ENCODE measurements at places on chromosomes 7 and 10.

DNA sequence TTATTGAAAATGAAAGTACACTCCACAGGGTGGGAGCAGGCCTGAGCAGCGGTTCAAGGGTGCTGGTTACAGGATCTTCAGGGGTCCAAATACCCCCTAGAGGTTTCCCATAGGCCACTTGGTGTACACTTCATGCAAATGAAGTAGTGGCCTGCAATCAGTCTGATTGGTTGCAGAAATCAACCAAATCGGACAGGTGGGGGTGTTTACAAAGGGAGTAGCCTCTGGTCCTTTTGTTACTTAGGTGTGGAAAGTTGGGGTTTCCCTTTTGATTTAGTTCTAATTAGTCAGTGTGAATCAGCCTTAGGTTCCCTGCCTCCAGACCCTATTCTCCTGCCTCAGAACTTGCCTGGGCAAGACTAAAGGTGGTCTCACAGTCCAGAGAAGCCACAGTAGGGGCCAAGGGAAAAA, 49.6 kb downstream of the SYPL1 start:
- DNase-seq, result no peak

DNA sequence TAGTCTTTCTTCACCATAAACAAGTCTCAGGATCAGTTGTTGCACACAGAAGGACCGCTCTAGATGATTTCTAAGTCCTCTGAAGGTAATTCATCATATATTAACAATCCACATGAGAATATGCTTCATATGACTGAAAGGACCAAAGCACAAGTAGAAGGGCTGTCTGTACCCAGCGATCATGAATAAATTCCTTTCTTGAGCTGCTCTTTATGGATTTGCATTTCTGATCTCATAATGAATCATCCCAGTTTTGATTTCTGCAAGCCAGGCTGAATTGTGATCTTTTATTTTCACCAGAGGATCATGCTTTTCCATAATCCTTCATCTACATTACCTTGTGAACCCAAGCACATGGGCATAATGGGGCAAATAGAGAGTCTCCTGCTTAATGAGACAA, 675.6 kb downstream of the MAGI2 start:
- DNase-seq, result no peak

DNA sequence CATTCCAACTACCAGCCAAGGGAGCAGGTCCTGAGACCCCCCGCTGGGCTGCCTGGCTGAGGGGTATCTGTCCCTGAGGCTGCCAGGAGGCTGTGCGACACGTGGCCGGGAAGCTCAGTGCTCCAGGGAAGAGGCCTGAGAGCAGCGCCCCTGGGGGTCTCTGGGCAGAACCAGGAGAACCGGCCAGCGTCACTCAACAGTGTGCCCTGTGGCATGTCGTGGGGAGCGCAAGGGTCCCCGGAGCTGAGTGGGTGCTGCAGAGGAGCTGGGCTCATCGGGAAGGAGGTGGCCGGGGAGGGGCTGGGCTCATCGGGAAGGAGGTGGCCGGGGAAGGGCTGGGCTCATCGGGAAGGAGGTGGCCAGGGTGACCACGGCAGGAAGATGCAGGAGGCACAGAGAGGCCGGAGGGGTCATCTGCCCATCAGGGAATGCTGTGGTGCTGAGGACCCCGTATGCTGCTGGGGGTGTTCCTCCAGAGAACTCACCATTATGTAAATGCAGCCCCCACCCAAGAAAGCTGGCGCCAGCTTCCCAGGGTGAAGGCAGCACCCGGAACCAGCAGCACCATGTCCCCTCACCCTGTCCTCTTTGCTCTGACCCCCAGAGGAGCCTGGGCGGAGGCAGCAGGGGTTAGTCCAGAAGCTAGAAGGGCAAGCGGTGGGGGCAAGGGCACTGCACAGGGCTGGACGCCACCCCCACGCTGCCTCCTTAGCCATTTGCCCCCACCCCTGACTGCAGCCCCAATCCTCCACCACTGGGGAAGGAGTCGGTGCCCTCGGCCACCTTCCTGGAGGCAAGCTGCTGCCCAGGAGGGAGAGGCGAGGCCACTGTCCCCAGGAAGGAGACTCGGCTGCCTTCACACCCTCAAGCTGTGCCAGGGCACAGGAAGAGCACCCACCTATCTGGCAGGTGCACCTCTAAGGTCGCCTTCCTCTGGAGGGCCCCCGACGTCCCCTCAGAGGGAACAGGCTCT, 33.3 kb downstream of the CALML3 start:
- no peak for DNase-seq

- no peak for DNase-seq
These were observed 227.7 kb downstream of the CUX1 start for GRCh38 chr7:102044984-102045673.

DNA sequence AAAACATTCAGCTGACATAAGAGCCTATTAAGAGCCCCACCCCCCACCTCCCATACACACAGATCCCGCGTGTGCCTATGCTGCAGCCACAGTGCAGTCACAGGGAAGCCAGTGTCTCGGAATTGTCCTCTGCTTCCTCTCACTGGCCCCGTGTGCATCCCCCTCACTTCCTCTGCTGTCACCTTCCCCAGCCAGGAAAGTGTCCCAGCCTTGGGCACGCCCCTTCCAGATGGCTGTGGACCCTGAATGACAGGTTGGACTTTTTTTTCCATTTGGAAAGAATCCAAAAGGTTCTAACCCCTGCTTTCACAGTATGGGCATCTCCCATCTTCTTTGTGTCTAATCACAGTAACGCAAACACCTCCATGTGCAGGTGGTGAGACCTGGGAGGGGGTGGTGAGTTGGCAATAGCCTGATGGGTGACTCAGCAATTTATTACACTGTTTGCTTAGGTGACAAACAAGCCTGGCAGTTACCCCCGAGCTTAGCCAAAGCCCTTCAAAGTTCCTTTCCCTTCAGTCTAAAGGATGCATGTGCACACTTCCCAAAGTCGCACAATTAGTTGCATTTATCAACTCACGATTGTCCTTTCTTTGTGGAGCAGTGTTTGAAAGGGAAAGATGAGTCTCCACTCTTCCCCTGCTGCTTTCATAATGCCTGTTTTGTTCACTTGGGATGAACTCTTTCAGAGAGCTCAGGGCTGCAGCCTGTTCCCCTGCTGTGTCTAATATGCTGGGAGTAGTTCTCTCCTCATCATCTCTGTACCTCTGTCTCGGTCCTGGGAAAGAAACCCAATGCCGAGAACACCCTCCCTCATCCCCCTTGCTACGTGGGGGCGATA, 67.5 kb upstream of the EFCAB10 start:
- no peak for DNase-seq

- DNase-seq, result no peak
These were observed 1139.4 kb downstream of the XPNPEP1 start for GRCh38 chr10:108783897-108784296.

GRCh38 chr10:50367732-50368131, 116.4 kb upstream of the ASAH2 start:
- no peak for DNase-seq

- DNase-seq, result no peak
These were observed 34.9 kb downstream of the TAX1BP1 start for GRCh38 chr7:27774717-27775328.

- DNase-seq, result no peak
These were observed 84.9 kb upstream of the PRR15 start for GRCh38 chr7:29478687-29479240.

- peak; percentile 15 for DNase-seq
These were observed 181.6 kb upstream of the NEBL start for GRCh38 chr10:21078410-21079329.

GRCh38 chr10:113858541-113858940, 4.1 kb downstream of the NHLRC2 start:
- DNase-seq, result no peak

DNA sequence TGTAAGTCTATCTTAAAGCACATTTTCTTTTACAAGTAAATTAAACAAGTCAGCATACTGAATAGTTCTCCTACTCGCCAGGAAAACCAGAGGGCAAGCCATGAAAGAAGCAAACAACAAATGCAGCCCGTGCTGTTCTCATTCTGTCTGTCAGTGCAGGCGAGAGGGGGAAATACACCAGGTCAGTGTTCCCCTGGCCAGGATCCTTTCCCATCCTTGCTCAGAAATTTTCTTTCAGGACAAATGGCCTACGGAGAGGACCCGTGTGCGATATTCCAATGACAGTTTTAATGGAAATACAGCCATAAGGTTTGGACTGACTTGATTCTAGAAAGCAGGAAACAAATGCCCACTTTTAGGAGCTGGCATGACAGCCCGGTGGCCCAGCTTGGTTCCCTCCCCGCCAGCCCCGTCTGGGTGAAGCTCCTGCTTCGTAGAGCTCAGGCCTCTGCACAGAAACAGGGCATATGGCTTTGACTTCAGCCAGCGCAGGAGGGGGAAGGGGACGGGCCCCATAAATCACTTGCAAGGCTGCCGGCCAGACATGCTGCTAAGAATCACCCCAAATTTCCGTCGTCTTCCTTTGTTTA, 67.8 kb downstream of the FRMD4A start:
- no peak for DNase-seq

DNA sequence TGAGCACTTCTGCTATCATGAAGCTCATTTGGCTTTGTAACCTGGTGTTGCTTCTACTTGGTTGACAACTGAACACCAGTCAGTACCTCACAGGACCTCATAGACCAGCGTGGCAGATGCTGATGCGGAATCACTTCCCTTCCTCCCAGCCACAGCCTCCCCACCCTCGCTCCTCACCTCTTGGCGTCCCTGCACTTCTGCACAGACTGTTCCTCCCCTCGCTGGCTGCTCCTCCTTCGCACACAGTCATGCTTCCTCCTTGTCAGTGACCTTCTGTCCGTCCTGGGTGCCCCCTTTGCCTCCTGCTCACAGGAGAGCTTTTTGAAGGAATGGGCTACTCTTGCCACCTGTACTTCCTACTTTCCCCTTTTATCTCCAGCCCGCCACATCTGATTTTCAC, 61.4 kb upstream of the CTBP2 start:
- no peak for DNase-seq

DNA sequence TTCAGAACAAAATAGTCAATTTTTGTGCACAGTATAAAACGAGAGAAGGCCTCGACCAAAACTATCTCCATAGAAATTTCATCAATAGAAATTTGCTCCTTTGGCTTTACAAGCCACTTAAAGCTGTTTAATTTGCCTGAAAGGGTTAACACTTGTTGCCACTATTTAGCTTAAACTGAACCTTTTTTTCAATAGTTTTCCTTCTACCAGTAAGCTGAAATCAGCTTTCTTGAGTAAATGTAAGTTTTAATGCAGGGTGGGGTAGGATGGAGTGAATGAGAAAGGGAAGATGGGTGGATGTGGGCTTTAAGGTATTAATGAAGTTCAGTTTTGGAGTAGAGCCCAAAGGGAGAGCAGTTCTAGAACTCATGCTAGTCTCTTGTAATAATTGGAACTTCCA, 39.5 kb downstream of the ARL4A start:
- DNase-seq, result no peak

- no peak for DNase-seq
These were observed 13.0 kb downstream of the ESYT2 start for GRCh38 chr7:158816271-158816670.

GRCh38 chr10:1762076-1762475, 24.8 kb upstream of the ADARB2 start:
- no peak for DNase-seq

- DNase-seq, result no peak
These were observed 35.6 kb upstream of the PPP1R17 start for GRCh38 chr7:31651234-31652062.

- DNase-seq, result no peak
These were observed 480 bp downstream of the MNX1 start for GRCh38 chr7:157009778-157010587.

GRCh38 chr7:154929006-154929726, 73.8 kb downstream of the PAXIP1 start:
- DNase-seq, result no peak

DNA sequence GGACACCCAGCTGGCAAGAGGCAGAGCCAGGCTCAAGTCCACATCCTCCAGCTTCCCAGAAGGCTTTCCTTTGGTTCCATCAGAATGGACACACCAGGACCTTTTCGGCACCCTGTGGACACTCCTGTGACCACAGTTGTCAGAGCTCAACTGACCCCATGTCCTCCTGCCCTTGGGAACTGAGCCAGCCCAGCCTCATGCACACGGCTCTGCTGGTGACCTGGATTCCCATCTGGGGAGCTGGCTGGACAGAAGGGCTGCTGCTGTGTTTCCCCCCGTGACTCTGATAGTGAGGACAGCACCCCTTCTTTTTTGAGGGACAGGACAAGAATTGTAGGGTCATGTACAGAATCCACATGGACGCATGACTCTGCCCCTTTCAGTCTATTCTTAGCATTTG, 289.2 kb downstream of the WDR37 start:
- no peak for DNase-seq

DNA sequence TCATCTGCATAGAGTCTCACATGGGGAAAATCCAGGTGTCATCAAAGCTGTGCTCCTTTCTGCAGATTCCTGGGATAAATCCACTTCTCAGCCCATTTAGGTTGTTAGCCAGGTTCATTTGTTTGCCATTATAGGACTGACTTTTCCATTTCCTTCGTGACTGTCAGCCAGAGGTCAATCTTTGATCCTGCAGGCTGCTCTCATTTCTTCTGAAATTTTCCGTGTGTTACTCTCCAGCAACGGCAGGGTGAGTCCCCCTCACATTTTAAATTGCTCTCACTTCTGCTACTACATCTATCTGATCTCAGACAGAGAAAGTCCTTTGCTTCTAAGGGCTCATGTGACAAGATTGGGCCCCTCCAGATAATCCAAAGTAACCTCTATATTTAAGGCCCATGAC, 150.7 kb upstream of the BET1 start:
- DNase-seq, result no peak
